Activated CD8-positive, alpha-beta memory T cell treated with anti-CD3 and anti-CD28 coated beads for 1 hour (primary cell): ENCODE measurements at places on chromosomes 5 and 9.

DNA sequence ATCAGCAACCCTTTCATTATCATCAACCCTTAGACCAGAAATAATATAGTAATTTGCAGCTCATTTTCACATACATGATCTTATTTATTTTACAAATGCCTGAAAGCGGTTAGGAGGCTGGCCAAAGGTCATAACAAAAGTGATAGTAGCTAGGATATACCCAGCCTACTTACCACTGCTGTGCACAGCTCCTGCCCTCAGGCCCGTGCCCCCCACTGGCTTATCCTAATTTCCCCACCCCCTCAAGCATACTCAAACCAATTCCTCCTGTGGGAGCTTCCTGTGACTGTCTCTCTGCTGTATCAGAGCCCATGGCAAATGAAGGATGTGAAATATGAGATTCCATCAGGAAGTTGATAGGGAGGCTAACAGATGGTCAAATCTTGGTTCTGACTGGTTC, 14.8 kb downstream of the FAM219A start:
- no peak for DNase-seq

GRCh38 chr5:53431665-53432064, 48.8 kb upstream of the FST start:
- no peak for DNase-seq

DNA sequence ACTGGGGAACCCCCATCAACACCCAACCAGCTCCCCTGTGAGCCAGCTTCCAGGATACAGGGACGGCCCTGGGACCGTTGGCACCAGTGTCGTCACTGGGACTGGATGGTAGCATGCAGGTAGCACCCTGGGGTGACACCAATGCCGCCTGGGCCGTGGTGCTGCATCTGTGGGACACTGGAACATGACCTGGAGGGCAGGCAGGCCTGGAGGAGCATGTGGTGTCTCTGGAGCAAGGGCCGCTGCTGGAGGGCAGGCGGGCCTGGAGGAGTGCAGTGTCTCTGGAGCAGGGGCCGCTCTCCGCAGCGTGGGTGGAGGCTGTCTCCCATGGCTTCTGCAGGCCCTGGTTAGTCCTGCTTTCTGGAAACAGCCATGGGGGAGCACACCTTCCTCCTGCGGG, 13.1 kb downstream of the LPCAT1 start:
- no peak for DNase-seq

- no peak for DNase-seq
These were observed 1.9 kb upstream of the PJA2 start for GRCh38 chr5:109411627-109412026.

DNA sequence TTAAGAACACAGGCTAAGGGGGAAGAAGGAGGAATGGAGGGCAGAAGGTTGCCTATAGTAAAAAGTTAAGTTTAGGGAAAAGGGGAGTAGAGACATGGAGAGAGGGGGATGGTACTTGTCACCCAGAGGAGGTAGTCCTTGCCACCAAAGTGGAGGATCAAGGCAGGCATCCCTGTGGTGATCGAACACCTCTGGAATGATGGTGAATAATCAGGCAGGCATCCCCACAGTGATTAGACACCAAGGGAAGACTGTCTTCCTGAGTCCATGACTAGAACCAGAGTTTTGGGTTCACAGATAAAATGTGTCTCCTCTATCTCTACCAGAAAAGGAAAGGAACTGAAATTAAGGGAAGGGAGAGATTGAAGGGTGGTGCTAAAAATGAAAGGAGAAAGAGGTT, 19.2 kb upstream of the HMGCS1 start:
- DNase-seq: no peak

- no peak for DNase-seq
These were observed 56.7 kb upstream of the HTR1A start for GRCh38 chr5:64018966-64019365.
